ENCODE measurements at places on chromosomes 6 and 20.
A peak's percentile ranks its signal among the peaks of the same experiment; 100 is the strongest.

DNA sequence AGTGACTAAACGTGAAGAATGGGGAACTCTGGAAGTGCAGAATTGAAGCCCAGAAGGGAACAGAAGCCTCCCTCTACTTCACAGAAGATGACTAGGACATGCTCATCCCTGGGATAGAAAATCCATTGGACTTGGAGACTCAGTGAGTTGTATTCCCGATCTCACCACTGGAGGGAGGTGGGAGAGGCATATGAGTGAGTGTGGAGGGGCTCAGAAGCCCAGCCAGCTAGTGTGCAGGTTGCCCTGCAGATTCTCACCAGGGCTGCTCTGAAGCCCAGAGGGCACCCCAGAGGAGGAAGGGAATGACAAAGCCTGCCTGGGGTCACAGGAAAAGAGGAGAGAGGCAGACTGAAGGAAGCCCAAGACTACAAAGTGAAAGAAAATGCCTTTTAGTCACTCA, 42.1 kb upstream of the HLA-E start:
- DNase-seq, result no peak

GRCh38 chr6:112281821-112282615, 27.7 kb upstream of the LAMA4 start:
- DNase-seq, result peak; percentile 6

- no peak for DNase-seq
Observed at GRCh38 chr6:143478479-143479062, 28.0 kb downstream of the PEX3 start.

DNA sequence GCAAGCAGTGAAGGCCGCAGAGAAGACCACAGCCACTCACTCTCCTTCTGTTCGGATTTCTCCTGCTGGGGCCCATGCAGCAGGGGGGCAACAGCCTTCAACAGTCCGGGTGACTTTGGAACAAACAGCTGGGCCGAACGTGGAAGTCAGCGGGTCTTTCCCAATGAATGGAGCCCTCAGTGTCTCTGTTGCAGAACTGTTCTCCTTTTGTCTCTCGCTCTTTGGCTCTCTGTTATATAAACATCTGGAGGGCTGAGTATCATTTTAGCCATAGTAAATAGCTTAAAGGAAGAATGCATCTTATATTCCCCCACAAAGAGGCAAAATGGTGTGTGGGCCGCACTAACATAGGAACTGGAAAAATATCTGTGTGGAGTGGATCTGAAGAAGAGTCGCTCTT, 136.7 kb upstream of the RALGAPA2 start:
- no peak for DNase-seq

GRCh38 chr6:152232501-152233151, 404.5 kb downstream of the SYNE1 start:
- no peak for DNase-seq

- no peak for DNase-seq
Observed at GRCh38 chr6:37272834-37273566, 15.1 kb upstream of the TMEM217 start.

DNA sequence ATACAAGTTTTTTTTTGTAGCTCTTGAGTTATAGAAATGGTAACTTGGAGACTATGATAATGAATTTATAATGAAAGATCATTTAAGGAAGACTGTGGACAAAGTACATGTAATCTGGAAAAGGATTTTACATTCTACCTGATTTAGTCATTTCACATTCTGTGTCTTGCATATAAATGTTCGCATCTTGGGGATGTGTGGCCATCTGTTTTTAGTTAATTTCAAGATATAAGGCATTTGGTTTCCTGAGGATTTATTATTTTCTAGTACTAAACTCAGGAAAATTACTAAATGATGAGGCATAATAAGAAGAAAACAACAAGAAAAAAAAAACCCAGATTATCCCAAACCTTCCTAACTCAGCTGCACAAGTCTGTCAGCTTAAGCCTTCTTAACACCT, 112.7 kb upstream of the PRL start:
- DNase-seq, result no peak

DNA sequence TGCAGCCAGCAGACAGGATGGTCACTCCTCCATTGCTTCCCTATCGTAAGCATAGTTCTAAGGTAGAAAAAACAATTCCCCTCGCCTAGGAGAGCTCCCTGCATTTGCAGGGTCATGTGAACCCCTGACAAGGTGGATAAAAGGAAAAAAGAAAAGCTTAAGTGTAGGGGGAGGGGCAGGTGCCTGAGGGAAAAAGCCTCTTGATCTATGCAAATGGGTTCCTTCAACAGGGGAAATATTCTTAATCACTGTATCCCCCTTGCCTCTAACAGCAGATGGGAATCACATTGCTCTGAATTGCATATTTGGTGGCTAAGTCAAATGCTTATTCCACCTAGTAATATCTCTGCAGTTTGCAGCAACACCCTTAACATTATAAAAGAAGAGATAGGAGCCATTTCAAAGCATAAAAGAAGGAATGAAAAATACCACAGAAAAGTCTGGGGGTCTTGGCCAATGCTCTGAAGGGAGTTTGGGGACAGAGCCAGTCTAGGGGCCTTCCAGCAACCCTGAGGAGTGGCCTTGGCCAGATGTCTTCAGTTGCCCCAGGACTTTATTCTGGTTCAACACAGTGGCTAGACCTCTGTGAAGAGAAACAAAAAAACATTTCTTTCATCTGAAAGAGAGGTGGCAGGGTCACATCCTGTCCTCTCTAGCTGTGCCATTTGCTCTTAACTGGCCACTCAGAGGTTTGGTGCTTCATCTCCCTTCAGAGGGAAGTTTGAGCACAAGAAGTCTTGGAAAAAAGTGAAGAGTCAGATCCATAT, 660.4 kb upstream of the GJE1 start:
- DNase-seq, result no peak

- peak; percentile 89 for DNase-seq
Observed at GRCh38 chr6:138833816-138834539, 38.1 kb downstream of the ECT2L start.

DNA sequence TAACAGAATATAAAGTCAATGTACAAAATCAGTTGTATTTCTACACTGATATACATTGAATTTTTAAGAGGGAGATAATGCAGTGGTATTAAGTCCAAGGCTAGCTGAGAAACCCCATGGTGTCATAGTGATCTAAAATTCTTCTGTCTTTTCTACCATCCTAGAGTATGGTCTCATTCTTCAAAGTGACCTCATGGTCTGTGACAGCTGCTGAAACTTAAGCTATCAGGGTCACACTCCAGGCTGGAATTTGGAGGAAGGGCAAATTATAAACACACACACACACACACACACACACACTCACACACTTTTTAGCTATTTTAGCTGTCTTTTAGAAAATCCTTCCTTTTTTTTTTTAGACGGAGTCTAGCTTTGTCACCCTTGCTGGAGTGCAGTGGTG, 47.3 kb upstream of the DYNLRB1 start:
- no peak for DNase-seq

GRCh38 chr6:45473121-45473993, 95.6 kb upstream of the SUPT3H start:
- no peak for DNase-seq

- no peak for DNase-seq
Observed at GRCh38 chr20:49892260-49892659, 23.1 kb downstream of the SPATA2 start.

DNA sequence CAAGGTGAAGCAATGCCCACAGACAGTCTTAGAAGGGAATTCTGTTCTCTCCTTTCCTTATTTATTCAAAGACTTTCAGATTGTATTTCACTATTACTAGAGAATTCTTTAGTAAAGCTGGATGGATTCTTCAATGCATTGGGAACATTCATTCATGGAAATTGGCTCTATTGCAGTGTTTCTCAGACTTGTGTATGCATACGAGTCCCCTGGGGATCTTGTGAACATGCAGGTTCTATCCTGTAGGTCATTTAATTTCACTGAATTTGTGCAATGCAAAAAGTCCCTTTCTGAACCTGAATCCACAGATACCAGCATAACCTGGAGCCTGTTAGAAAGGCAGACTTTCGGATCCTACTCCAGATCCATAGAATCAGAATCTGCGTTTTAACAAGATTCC, 160.9 kb upstream of the AHI1 start:
- DNase-seq, result no peak

GRCh38 chr6:79040083-79040482, 38.0 kb downstream of the PHIP start:
- DNase-seq, result no peak

- no peak for DNase-seq
Observed at GRCh38 chr6:157068691-157069324, 254.5 kb downstream of the TMEM242 start.

DNA sequence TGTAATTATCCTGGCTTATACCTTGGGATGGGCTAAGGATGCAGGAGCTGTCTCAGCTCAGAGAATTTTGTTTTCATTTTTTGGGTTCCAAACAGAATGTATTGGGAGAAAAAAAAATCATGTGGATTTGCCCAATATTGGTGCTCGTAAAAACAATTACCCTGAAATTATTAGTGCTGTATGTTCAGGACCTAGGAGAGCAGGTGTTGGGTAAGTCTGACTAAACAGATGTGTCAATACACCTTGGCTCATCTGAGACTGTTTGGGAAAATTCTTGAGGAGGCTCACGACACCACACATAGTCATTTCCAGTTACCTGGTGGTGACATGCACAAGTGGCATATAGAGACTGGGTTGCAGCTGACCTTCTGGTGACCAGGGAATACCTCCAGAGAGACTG, 802.1 kb upstream of the FLRT3 start:
- DNase-seq, result peak; percentile 53

DNA sequence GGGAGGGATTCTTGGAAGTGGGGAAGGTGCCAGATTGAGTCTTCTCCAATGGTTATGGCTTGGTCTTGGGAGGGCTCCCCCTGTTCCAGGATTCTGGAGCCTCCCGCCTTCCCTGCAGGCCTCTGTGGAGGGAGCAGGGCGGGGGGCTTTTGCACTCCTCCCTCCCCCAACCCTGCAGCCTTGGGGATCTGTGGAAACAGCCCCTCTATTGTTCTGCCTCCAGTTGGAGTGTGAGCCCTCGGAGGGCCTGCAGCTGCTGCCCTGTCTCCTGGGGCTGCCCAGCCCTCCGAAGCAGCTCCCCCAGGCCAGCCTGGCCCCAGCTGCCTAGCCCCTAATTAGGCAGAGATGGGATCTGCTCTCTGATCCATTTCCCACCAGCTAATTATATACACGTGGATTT, 14.7 kb downstream of the FAM110A start:
- peak; percentile 51 for DNase-seq

GRCh38 chr6:159119791-159120190, 49.4 kb upstream of the FNDC1 start:
- no peak for DNase-seq

DNA sequence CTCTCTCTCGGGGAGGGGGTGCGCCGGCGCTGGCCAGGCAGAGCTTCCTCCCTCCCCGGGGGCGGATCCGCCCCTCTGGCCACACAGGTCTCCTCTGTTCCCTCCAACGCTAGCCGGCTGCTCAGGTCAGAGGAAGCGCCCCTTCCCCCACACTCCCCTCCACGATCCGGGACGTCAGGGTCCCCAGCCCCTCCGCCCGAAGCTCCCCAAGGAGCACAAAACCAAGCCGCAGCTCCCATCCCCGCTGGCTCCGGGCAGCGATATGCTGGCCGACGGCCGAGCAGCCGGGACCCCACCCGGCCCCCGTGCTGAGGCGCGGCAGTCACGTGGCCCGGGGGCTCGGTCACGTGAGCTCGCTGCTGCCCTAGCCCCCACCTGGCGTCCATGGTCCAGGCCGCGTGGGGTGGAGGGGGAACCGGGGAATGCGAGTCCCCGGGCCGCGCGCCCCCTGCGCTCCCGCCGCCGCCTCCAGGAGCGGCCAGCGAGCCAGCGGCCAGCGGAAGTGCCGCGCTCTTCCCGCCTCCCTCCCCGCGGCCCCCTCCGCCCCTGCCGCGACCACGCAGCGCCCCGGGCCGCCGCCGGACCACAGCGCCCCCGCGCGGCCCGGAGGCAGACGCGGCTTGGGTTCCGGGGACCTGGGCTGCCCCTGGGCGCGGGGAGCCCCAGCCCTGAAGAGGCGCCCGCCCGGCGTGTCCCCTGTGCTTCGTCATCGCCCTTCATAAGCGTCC, at the start of gene SLC35B2:
SLC35B2 (minus strand) TSS at position 504 of the 728 bp plus-strand sequence; CDS start at position 386, 118 bp downstream.
- peak; percentile 69 for DNase-seq

GRCh38 chr6:13760307-13761304, 49.0 kb upstream of the RANBP9 start:
- DNase-seq, result no peak

DNA sequence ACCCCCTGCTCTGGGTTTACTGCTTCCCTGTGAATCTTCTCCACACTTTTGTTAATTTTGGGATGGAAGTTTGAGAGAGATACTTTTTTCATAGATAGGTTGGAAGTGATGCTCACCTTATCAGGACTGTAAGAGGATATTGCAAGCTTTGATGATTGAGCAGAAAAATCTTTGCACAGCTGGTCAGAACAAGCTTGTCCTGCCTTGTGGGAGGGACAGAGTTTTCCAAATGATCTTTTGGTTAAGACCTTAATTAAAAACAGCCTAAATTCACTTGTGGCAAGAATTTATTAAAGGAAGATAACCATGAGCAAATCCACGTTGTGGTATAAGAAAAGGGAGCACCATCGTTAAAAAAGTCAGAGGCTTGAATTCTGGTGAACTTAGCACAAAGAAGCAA, 32.2 kb downstream of the E2F3 start:
- DNase-seq, result no peak

GRCh38 chr6:14734416-14735340, 511.2 kb upstream of the JARID2 start:
- DNase-seq, result no peak

DNA sequence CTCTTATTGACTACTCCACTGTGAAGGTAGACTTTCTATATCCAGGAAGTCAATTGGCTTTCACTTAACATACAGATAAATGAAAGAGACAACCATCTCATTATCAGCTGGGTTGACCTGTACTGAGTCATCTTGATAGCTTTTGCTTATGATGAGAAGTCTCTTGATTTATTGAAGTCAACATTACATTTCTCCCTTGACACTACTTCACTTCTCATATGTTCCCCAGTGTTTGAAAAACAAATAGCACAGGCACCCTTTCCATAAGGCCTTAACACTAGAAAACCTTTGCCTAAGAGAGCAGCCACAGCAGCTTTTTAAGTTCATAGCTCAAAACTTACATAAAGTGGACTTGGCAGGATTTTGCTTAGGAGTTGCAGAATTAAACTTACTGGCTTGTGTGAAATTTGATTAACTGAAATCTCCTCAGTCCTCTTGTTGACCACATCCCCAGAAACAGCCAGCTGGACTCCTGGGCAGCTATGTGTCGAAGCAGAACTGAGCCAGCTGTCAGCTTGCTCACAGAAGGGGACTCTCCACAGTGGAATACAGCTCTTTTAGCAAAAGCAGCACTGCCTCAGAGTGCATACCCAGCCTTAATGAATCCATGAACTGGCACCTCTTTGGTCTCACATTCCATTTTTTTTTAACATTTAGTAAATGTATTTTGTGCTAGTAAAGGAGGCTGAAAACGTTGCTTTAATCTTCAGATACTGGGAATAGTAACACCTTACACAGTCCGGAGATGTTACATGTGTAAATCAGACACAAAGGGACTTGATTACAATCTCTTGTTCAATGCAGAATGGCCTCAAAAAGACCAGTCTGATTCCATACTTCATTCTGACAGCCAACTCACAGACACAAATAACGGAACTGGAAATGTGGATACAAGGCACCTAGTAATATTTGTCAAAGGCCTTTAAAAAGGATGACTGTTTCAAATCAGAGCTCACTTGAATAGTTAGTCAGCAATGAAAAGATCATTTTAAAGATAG, 1532.7 kb downstream of the HACE1 start:
- no peak for DNase-seq

All from NCI-H2171 (cell line).